ENCODE measurements at places on chromosomes 1 and 21. TPM values are rescaled to one million over a fixed set of nuclear protein-coding genes. Genes with fewer than 3 reads are reported as not detected.

Gene ZBTB7B
- 22.1 TPM for total RNA-seq

Gene SPATA46
- not detected for total RNA-seq

Gene HHIPL2
- not detected for total RNA-seq

Gene S100A3
- 0.47 TPM for total RNA-seq

Gene SLC2A5
- total RNA-seq, result not detected

Gene ETNK2
- total RNA-seq, result 23.1 TPM

Gene IVL
- not detected for total RNA-seq

Gene CNTN2
- total RNA-seq, result 3.9 TPM

Gene SERTAD4
- total RNA-seq, result 3.2 TPM

Gene MROH9
- total RNA-seq, result not detected

Gene CERS2
- 237 TPM for total RNA-seq

Gene TNFSF18
- total RNA-seq, result not detected

Gene GUCA2B
- not detected for total RNA-seq

Gene FCRL5
- 1.0 TPM for total RNA-seq

Gene NGF
- not detected for total RNA-seq

Gene SLC16A4
- 0.43 TPM for total RNA-seq

Gene EXO5
- total RNA-seq, result 8.5 TPM

Gene MSH4
- total RNA-seq, result 0.22 TPM

Gene GCSAML
- not detected for total RNA-seq

Gene DCDC2B
- total RNA-seq, result not detected

Gene NDUFV3
- total RNA-seq, result 47.1 TPM

Gene FCAMR
- not detected for total RNA-seq

Gene RUNX1
- total RNA-seq, result 0.25 TPM

Gene ZRANB2
- 103 TPM for total RNA-seq

Gene KIRREL1
- total RNA-seq, result 41.8 TPM

Gene GJA8
- not detected for total RNA-seq

Gene FCRL1
- not detected for total RNA-seq

Gene ADCY10
- total RNA-seq, result not detected

Gene OR6K3
- total RNA-seq, result not detected

Gene CRABP2
- total RNA-seq, result 119 TPM

Gene AKNAD1
- total RNA-seq, result not detected

Gene LRIG2
- total RNA-seq, result 20.9 TPM

Gene KRTAP20-3
- total RNA-seq, result not detected

Gene GJC2
- total RNA-seq, result 0.55 TPM

Gene OPRD1
- 3.3 TPM for total RNA-seq

Gene S100B
- 0.69 TPM for total RNA-seq

Gene AIRE
- total RNA-seq, result not detected

Gene TBX19
- total RNA-seq, result 0.80 TPM

Gene APP
- 544 TPM for total RNA-seq

Gene CFAP57
- 0.80 TPM for total RNA-seq

Gene KRTAP10-7
- total RNA-seq, result not detected

Gene ATP1A4
- 0.61 TPM for total RNA-seq

Gene LCE2A
- not detected for total RNA-seq

Gene OR2L8
- not detected for total RNA-seq

Gene MMP23B
- 19.1 TPM for total RNA-seq

Gene C1orf210
- 12.0 TPM for total RNA-seq

Gene PTGS2
- total RNA-seq, result 0.23 TPM

Gene ZSWIM5
- 2.5 TPM for total RNA-seq

Gene NHLH1
- total RNA-seq, result 0.39 TPM

Gene DNAJC6
- total RNA-seq, result 3.7 TPM

Gene CDC73
- 61.2 TPM for total RNA-seq

Gene BGLAP
- total RNA-seq, result 1.2 TPM

Gene BEND5
- 6.5 TPM for total RNA-seq

Gene TCHHL1
- not detected for total RNA-seq

Gene APOBEC4
- not detected for total RNA-seq

Gene PARP1
- 408 TPM for total RNA-seq

Gene FUBP1
- total RNA-seq, result 201 TPM

Gene ATAD3C
- total RNA-seq, result 2.0 TPM
